ENCODE measurements at places on chromosomes 12 and 14. TPM values are rescaled to one million over a fixed set of nuclear protein-coding genes. Genes with fewer than 3 reads are reported as not detected.

GRCh38 chr14:80477388-80478160 is 266.3 kb upstream of the DIO2 start:
- H3K36me3 ChIP-seq: no peaks in the 10 kb centered on the region
- no peaks in the 10 kb centered on the region for H3K4me1 ChIP-seq
- H3K4me3 ChIP-seq: no peak overlapping the region

DNA sequence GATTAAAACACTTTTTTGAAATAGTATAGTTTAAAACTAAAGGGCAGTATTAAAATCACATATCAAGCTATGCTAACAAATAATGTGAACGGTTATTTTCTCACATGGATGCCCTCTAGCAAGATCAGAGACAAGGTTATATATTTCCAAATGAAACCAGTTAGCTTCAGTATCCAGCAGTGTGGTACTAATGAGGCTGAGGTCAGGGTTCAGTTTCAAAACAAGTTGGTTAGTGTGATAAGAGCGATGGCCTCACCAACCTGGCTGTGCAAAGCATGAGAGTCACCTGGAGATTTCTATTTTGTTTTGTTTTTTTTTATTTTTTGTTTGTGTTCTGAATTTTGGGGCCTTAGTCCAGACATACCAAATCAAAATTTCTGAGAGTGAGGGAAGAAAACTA is 352.2 kb upstream of the KITLG start:
- no peaks in the 10 kb centered on the region for H3K36me3 ChIP-seq
- no peak for DNase-seq
- H3K4me3 ChIP-seq: no peak overlapping the region
- no peaks in the 10 kb centered on the region for H3K27me3 ChIP-seq
- no peaks in the 10 kb centered on the region for H3K4me1 ChIP-seq

DNA sequence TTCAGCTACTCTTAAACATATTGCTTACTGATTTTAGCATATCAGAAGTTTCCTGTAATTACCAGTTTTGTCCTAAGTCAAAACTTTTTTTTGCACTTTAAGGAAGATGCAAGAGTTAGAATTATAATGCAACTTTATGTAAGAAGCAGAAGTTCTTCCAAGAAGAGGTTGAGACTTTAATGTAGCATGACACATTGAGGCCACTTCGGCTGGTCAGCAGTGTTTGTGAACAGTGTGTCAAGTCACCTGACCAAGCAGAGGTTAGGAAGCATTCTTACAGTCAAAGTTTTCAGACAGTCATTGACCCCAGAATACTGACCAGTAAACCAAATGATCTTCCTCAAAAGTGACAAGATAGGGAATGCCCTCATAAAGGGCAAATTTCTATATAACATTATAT is 15.2 kb downstream of the FGFR1OP2 start:
- H3K27me3 ChIP-seq: no peaks in the 10 kb centered on the region
- H3K27ac ChIP-seq: no peak overlapping the region
- H3K4me3 ChIP-seq: no peak overlapping the region
- H3K36me3 ChIP-seq: no peaks in the 10 kb centered on the region

- no peak overlapping the region for H3K4me3 ChIP-seq
- H3K27ac ChIP-seq: no peak overlapping the region
- no peak for DNase-seq
- no peaks in the 10 kb centered on the region for H3K27me3 ChIP-seq
- H3K36me3 ChIP-seq: no peaks in the 10 kb centered on the region
- no peaks in the 10 kb centered on the region for H3K4me1 ChIP-seq
Observed at GRCh38 chr12:23803540-23803939, 145.9 kb downstream of the SOX5 start.

GRCh38 chr14:40652089-40652691 is 954.5 kb upstream of the LRFN5 start:
- no peak overlapping the region for H3K4me3 ChIP-seq
- no peaks in the 10 kb centered on the region for H3K4me1 ChIP-seq
- H3K27ac ChIP-seq: no peak overlapping the region
- H3K36me3 ChIP-seq: no peaks in the 10 kb centered on the region

DNA sequence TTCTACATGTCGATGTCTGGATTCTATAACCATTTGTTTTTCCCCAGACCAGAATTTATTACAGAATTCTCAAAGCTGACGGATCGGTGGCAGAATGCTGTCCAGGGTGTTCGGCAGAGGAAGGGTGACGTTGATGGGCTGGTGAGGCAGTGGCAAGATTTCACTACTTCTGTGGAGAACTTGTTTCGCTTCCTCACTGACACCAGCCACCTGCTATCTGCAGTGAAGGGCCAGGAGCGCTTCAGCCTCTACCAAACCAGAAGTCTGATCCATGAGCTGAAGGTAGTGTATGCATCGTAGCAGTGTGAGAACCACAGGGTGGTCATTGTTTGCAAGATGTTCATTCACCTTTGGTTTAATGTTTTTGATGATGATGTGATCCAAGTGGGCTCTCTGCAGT is 124.0 kb downstream of the ESR2 start:
- no peak overlapping the region for H3K4me3 ChIP-seq
- H3K4me1 ChIP-seq: no peaks in the 10 kb centered on the region
- H3K27ac ChIP-seq: no peak overlapping the region
- no peak for DNase-seq
- H3K36me3 ChIP-seq: peaks cover 48% of the 10 kb centered on the region
- no peaks in the 10 kb centered on the region for H3K27me3 ChIP-seq

DNA sequence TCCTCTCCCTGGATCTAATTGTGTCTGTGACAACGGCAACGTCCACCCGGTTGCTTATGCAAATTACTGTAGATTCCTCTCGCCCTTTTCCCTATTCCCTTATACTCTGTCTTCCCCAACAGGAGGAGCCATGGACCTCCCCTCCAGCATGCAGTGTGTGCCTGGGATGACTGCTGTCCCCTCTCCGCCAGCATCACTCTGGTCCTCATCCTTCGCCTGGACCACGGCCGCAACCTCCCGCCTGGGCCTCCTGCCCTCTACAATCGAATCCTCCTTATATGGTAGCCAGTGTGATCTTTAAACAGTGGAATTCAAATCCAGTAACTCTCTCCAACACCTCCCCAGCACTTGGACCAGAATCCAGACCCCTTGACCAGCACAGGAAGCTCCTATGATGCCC is 30.6 kb upstream of the PRIMA1 start:
- no peaks in the 10 kb centered on the region for H3K4me1 ChIP-seq
- H3K27me3 ChIP-seq: no peaks in the 10 kb centered on the region
- H3K27ac ChIP-seq: no peak overlapping the region
- H3K4me3 ChIP-seq: no peak overlapping the region
- DNase-seq: no peak

DNA sequence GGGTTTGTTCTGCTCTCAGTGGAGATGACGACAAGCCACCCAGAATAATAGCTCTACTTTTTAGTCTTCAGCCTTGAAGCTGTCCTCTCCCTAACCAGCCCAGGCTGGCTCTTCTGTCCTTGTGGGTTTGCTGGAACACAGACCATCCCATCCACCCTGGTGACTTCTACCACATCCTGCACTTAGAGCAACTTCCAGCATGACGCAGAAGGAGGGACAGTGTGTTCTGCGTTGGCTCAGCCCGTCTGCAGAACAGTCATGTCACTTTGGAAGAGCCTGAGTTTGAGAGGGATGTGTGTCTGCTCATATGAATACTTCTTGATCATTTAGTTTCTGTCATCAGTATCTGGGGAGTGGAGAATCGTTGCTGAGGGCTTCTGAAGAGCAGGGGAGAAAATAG is 198.0 kb downstream of the CACNA1C start:
- DNase-seq: no peak
- H3K4me1 ChIP-seq: no peaks in the 10 kb centered on the region
- H3K27ac ChIP-seq: no peak overlapping the region

- DNase-seq: no peak
- H3K4me1 ChIP-seq: peaks cover 10% of the 10 kb centered on the region
- no peaks in the 10 kb centered on the region for H3K36me3 ChIP-seq
- H3K27ac ChIP-seq: no peak overlapping the region
Observed at GRCh38 chr14:90545966-90546751, 149.3 kb downstream of the CALM1 start.

The SPTB gene
- total RNA-seq: 0.98 TPM

The CAPS2 gene
- total RNA-seq: 24.6 TPM

The STXBP6 gene
- total RNA-seq: 4.4 TPM

The CBLN3 gene
- total RNA-seq: 1.7 TPM

The PTPRB gene
- 21.9 TPM for total RNA-seq

The DIO2 gene
- 38.5 TPM for total RNA-seq
